ENCODE measurements at places on chromosomes 2 and 18.

- DNase-seq, result no peak
Measured at GRCh38 chr2:26621469-26622199, 19.5 kb downstream of the CIB4 start.

DNA sequence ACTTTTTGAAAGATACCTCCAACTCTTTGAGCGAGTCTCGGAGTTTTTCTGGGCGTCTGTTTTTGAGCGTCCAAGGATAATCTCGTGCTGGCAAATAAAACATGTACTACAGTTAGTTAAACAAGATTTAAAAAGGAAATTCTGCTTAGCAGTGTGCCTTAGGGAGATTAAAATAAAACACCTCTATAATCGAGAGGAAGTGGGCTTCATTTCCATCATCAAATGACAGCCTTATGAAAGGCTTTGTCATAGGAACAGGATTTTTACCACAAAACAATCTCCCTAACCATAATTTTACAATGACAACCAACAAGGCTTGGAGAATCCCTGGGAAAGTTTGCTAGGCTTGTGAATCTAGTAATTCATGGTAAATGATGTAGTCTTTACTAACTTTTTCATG lies 103.4 kb downstream of the WDPCP start:
- DNase-seq, result no peak

- DNase-seq, result no peak
Measured at GRCh38 chr2:75077909-75078308, 119.5 kb downstream of the POLE4 start.

DNA sequence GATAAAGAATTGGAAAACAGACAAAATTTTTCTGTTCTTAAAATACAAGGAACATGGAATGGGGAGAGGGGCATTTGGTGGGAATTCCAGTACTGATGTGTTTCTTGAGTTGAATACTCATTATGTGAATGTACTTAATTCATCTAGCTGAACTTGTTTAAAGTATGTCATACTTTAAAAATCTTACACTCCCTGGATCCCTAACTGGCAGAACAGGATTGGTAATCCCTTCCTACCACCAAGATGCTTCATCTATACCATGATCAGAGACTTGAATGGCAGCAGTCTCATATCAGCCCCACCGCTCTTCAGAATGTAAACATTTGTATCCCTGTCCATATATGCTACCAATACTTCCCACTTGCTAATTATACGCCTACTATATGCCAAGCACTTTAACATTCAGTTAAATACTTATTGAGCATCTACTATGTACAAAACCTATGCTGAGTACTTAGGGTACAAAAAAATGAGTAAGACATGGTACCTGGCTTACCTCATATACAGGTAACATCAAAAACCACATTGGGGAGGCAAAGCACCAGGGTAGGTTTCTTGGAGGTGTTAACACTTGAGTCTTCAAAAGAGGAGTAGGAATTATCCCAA lies 5.3 kb downstream of the MEMO1 start:
- DNase-seq, result no peak

GRCh38 chr2:3142961-3143571 lies 234.6 kb downstream of the EIPR1 start:
- no peak for DNase-seq

DNA sequence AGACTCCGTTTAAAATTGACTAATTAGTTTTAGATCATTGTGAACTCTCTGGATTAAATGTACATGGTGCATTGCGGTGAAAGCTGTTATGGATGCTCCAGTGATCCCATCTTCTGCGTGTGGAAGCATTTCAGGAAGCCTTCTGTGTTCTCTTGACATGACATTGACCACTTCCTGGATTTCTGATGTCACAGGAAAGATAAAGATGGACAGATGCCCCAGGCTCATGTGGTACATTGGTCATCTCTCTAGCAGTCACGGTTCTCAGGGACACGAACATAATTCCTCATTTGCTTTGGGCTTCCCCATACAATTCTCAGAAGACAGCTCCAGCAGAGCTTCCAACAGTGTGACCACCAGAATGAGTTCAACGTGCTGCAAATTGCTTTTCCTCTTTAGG lies 26.9 kb downstream of the AGAP1 start:
- no peak for DNase-seq

GRCh38 chr2:169683054-169683424 lies 11.2 kb downstream of the CFAP210 start:
- no peak for DNase-seq

- no peak for DNase-seq
Measured at GRCh38 chr2:68643011-68643873, at the start of gene PROKR1. PROKR1 (plus strand) TSS chr2:68643579; CDS start chr2:68645822, 2,243 bp downstream.

- no peak for DNase-seq
Measured at GRCh38 chr2:63849381-63850203, 7.9 kb downstream of the UGP2 start.

DNA sequence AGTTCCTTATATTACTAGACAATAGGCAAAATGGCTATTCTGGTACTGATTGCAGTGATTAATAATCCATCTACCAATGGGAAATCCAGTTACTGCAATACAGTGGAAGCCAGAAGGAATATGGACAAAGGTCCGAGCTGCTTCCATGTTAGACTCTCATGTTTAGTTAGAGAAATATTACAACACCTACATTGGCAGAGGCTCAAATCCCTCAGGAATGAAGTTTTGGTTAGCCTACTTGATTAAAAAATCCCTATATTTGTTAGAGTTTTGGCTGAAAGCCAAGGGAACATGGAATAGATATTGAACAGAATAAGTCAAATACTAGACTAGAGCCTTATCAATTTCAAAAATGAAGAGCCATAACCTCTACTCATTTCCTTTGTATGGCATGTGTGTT lies 48.5 kb downstream of the ARL6IP6 start:
- no peak for DNase-seq

- no peak for DNase-seq
Measured at GRCh38 chr18:49342690-49343089, 117.8 kb downstream of the DYM start.

DNA sequence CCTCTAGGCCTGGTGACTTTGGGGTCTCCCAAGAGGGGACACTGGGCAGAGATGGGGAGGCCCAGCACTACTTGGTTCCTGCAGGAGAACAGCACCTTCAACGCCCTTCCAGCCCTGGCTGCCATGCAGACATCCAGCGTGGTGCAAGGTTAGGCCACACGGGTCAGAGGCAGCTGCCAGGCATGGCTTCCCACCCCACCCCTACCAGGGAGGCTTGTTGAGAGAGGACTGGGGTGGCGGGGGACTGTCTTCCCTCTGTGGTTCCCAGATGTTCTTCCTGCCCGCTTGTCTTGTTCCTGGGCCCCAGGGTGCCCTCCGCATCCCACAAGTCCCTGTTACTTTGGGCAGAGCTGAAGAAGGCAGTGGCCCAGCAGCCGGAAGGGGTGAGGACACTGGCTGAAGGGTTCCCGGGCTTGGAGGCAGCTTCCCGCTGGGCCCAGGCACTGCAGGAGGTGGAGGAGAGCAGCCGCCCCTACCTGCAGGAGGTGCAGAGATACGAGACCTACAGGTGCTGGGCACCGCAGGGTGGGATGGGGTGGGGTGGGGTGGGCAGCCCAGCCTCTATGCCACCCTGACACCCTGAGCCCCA lies 4.5 kb downstream of the PROM2 start:
- no peak for DNase-seq

DNA sequence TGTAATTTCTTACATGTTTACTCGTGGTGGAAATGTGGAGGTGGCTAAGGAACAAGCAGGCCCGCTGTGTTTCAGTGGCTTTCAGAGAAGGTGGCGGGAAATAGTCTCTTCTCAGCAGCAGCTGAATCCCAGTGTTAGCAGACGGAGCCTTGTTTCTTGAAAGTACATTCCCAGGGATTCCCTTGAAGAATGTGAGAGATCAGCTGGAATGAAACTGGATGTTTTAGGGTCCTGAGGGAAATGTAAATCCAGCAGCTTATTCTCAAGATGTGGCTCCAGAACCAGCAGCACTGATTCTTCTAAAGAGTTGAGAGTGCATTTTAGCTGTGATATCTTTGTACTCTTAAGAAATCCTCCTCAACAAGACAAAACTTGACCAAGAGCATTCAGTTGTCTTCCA lies 59.1 kb downstream of the CDC42EP3 start:
- DNase-seq, result no peak

GRCh38 chr2:129190494-129190893 lies 789.0 kb upstream of the RAB6C start:
- DNase-seq, result no peak

DNA sequence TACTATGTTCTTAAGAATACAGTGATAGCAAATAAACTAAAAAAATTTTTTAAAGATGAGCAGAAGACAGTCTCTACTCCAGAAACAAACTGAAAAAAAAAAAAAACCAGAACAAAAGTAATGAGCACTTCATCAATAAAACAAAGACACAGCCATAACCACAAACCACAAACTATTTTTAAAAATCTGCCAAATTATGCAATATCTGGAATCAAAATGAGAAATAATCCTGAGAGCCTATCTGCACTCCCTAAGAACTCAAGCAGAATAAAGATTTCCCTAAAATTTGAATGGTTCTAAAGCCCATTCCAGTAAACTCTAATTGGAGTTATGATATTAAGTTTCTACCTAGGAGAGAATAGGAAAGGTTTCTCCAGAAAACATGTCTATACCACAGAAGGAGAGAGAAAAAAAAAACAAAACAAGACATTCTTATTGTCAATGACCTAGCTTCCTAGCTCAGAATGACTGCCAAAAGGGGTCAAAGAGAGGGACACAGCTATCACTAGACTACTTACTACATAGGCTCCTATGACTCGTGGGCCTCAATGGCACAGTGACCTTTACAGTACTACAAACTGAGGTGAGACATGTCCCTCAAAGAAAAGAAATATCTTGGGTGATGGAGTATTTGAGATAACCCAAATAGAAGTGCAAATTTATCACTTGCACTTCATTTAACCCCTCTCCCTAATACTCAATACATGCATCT lies 262.8 kb downstream of the ZEB2 start:
- no peak for DNase-seq

GRCh38 chr2:98458207-98458606 lies 13.5 kb downstream of the INPP4A start:
- no peak for DNase-seq

DNA sequence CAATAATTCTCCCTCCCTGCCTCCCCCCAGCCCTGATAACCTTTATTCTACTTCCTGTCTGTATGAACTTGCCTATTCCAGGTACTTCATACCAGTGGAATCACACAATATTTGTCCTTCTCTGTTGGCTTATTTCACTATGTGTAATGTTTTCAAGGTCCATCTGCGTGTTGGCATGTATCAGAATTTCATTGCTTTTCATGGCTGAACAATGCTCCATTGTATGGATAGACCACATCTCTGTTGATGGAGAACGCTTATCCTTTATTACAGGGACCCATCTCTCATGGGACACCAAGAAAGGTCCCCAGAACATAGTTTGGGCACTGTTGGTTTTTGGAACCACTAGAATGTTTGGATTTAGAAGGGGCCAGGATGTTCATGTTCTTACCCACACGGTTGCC lies 40.2 kb downstream of the ATOH8 start:
- DNase-seq, result no peak

- no peak for DNase-seq
Measured at GRCh38 chr2:102755284-102755683, 6.5 kb upstream of the TMEM182 start.

DNA sequence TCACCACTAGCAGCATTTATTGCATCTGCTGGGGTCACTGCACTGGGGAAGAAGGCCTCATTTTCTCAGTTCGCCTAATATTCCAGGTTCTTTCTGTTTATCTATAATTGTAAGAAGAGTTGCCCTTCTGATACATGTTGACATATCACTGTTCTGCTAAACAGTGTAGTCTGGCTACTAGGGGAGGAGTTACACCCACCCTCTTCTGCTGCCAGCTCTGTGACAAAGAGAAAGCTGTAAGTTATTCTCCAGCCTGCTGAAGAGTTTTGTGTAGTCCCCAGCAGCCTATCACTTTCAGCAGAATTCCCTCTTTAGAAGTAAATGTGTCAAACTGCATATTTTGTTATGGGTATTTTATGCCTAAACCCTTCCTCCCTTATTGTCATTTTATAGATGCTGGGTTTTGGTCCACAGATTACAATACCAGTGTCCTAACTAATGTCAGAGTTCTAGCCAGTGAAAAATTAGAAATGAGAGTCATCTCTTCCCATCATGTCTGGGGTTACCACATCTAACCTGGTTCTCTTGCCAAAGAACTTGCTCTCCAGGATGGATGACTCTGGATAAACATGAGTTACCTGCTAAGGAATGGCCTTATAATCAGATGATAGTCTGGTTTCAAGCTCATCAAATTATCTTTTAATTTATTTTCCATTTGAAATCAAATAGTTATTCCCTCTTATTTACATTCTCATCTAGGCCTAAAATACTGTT lies 5.6 kb upstream of the MBOAT2 start:
- DNase-seq, result no peak

DNA sequence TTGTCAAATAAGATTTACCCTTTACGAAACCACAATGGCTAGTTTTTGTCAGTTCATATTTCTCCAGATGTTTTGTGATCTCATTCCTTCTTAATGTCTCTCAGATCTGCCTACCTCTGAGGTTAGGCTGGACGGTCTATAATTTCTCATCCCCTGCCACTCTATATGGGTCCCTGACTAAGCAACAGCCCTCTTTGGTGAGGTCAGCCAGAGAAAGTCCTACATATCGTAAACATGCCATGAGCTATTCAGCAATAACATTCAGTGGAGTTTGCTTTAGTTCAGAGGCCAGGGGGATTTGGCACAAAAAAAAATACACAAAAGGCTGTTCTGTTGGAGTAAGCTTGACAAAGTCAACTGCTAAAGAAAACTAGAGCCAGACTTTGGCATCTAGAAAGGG lies 192.1 kb upstream of the NCKAP5 start:
- no peak for DNase-seq

DNA sequence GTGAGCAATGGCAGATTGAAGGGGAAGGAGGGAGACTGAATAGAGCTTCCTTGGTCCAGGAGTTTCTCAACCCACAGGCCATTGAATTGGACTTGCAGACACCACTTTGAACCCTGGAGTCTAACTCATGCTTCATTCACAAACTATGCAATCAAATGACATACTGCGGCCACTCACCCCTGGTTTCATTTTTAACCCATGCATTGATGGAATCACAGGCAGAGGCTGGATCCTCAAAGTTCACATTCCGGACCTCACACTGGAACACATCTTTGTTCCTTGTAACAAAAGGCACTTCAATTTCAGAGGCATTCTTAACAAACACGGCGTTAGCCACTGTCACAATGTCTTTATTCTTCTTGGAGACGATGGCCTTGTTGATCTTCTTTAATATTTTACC lies 40.7 kb downstream of the MRPL44 start:
- no peak for DNase-seq

DNA sequence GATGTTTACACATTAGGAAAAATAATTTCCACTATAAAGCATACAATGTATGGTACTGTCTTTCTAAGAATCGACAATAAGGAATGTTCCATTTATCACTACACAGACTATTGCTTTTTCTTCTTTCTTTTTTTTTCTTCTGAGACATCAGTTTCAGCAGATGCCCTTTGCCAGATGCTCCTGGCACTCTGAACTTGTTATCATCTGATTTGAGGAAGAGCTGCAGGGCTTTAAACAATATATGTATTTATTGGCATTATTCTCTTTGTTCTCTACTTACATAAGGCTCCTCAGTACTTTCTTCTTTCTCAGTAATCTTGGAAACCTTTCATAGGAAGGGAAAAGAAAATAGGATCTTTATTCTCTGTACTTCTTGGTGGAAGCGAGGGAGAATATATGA lies 45.0 kb upstream of the AGPS start:
- DNase-seq, result no peak

Data from T-cell (primary cell).